ENCODE measurements at places on chromosomes 13 and 19.
A peak's percentile ranks its signal among the peaks of the same experiment; 100 is the strongest.

DNA sequence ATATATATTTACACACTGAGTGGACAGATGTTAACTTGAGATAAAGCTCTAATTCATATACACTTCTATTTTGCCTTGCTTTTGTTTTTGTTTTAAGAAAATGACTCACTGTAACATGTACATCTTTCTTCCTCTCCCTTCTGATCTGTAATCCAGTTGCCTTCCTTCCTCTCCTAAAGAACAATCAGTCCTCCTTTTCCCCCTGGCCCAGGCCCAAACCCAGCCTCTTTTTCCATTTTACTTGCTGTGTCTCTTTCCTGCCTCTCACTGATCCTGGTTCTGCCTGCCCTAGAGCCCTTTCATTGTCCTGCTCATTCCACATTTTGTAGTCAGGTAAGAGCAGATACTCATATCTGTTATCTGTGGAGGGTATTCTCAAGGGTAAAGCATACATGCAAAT lies 50.8 kb downstream of the ZAR1L start:
- DNase-seq, result no peak

GRCh38 chr19:46299695-46300094 lies 2.9 kb downstream of the HIF3A start:
- DNase-seq, result no peak

GRCh38 chr13:20993661-20994440 lies 67.5 kb downstream of the LATS2 start:
- DNase-seq, result peak; percentile 71

DNA sequence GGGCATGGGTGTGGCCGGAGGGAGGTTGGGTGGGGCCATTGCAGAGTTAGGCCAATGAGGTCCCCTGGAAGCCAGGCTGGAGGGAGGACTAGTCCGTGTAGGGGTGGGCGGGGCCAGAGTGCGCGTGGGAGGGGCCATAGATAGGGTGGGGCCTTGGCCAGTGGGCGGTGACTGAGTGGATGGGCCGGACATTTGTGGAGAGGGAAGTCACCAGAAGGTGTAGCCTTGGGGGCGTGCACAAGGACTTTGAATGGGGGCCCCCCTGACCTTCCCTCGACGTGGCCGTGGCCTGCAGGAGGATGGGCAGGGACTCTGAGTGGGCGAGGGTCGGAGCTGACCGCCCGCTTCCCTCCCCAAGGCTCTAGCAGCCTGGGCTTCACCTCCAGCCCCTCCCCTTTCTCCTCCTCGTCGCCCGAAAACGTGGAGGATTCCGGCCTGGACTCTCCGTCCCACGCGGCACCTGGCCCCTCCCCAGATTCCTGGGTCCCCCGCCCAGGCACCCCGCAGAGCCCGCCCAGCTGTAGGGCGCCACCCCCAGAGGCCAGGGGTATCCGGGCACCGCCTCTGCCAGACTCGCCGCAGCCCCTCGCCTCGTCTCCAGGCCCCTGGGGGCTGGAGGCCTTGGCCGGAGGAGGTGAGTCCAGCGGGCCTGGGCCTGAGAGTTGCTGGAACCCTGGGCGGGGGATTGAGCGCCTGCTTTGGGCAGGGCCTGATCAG lies 16.5 kb upstream of the B3GNT3 start:
- DNase-seq, result no peak

- no peak for DNase-seq
Observed at GRCh38 chr19:31715249-31715945, 366.2 kb upstream of the TSHZ3 start.

GRCh38 chr19:41903193-41903953 lies 20.4 kb downstream of the ARHGEF1 start:
- DNase-seq, result no peak

DNA sequence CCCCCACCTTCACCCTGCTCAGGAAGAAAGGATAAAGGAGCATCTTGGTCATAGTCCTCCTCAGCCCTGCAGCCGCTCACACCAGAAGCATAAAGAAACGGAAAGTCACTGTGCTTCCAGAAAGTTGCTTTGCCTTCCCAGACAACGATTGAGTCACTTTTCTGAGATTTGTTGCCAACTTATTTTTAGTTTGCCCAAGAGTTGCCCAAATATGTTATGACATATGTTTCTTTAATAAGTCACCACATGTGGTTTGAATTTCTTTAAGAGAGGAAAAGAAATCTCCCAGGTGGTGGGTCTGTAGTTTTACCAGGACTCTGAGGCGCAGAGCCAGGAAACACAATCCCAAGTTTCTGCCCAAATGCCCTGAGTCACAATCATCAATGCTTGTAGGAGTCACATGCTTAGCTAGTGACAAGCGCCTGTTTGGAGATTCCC lies 63.4 kb upstream of the LRCH1 start:
- DNase-seq, result peak; percentile 67

GRCh38 chr13:40539576-40540327 lies 126.7 kb downstream of the FOXO1 start:
- no peak for DNase-seq

DNA sequence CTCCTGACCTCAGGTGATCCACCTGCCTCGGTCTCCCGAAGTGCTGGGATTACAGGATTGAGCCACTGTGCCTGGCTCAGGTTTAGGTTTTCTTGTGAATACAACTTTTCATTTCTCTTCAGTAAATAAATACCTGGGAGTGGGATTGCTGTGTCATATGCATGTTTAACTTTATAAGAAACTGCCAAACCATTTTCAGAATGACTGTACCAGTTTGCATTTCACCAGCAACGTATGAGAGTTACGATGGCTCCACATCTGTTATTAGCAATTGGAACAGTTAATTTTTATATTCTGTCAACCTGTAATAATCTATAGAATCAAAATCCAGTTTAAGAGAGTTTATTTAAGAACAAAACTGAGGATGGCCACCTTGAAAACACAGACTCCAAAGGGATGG lies 52.2 kb downstream of the TEX26 start:
- no peak for DNase-seq

GRCh38 chr19:50496189-50497021 lies 14.6 kb downstream of the JOSD2 start:
- DNase-seq, result no peak

GRCh38 chr19:18735324-18735723 lies 51.8 kb downstream of the CRTC1 start:
- no peak for DNase-seq

GRCh38 chr13:24680258-24680920 lies at the start of gene ATP12A:
Gene ATP12A, plus strand, starts transcription at chr13:24680408. Its CDS starts 336 bp downstream, at chr13:24680744.
- DNase-seq, result no peak

GRCh38 chr13:36101157-36101556 lies 30.0 kb downstream of the DCLK1 start:
- no peak for DNase-seq

GRCh38 chr13:113835461-113836270 lies 28.2 kb downstream of the GAS6 start:
- peak; percentile 70 for DNase-seq
